ENCODE measurements at places on chromosomes 6 and 20.

- DNase-seq: peak; percentile 68
Observed at GRCh38 chr6:141265756-141266623, 866.7 kb upstream of the GJE1 start.

- no peak for DNase-seq
Observed at GRCh38 chr6:139597087-139597763, 222.8 kb upstream of the CITED2 start.

- DNase-seq: no peak
Observed at GRCh38 chr6:90350689-90351554, 54.3 kb upstream of the BACH2 start.

DNA sequence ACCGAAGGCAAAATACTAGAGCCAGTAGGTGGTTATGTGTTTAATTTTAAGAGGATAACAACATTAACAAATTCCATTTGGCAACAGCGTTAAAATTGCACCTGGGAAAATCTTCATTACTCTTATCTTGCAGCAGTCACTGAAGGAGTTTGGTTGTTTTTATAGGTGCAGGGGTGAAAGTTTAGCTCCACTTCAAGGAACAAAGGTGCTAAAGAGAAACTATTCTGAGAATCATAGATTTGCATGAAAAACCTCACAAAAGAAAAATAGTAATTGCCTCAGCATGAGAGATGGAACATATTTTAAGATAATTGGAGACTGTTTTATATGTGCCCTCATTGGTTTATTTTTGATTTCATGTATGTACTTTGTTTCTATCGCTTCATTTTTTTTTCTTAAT, 444.4 kb downstream of the UTRN start:
- no peak for DNase-seq

GRCh38 chr6:9225441-9225871, 790.1 kb upstream of the SLC35B3 start:
- no peak for DNase-seq

DNA sequence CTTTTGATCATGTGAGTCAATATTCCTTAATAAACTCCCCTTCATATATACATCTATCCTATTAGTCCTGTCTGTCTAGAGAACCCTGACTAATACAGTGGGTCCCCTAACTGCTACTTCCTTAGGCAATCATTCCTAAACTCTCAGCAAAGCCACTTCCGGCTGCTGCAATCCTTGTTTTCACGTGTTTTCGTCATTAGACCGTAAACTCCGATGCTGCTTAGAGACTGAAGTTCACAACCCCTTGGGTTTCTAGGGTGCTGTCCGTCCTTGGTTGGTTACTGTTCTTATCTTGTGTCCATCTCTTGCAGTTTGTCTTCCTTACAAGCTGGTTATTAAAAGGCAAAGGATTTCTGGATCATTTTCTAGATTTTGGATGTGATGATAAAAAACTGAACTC, 106.4 kb downstream of the GMPR start:
- no peak for DNase-seq
